Mesenchymal stem cell (in vitro differentiated cells and primary cell): ENCODE measurements at places on chromosomes 4 and X.

- no peak for DNase-seq
These were observed 1485.5 kb downstream of the TECRL start for GRCh38 chr4:62923783-62924182.

- peak; percentile 3 for DNase-seq
These were observed 2.7 kb upstream of the TSPAN7 start for GRCh38 chrX:38558686-38559085.

GRCh38 chr4:1285790-1286553 is 3.7 kb upstream of the MAEA start:
- DNase-seq, result peak; percentile 74

GRCh38 chr4:168527560-168527959 is 30.7 kb downstream of the PALLD start:
- DNase-seq, result no peak

- no peak for DNase-seq
These were observed 109.9 kb downstream of the AFF2 start for GRCh38 chrX:148610328-148610698.

GRCh38 chrX:20965270-20966044 is 408.8 kb upstream of the CNKSR2 start:
- no peak for DNase-seq

GRCh38 chr4:96955226-96955625 is 1115.3 kb downstream of the PDHA2 start:
- no peak for DNase-seq

GRCh38 chrX:68989865-68990606 is 161.2 kb downstream of the EFNB1 start:
- peak; percentile 79 for DNase-seq

DNA sequence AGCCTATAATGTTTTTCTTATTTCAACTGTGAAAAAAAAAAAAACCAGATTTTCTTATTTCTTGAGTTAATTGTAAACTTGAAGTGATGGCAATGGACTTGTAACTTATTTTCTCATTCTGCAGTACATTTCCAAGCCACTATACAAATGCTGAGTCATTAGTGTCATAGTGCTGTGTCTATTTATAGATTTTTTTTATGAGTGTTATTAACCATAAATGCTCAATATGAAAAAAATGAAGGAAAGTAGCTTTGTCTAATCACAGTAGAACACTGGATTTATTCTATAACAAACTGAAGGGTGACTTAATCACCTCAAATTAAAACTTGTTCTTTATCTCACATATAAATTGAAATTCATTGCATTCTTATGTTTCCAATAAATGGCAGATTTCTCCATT is 718.6 kb downstream of the CCSER1 start:
- peak; percentile 36 for DNase-seq

DNA sequence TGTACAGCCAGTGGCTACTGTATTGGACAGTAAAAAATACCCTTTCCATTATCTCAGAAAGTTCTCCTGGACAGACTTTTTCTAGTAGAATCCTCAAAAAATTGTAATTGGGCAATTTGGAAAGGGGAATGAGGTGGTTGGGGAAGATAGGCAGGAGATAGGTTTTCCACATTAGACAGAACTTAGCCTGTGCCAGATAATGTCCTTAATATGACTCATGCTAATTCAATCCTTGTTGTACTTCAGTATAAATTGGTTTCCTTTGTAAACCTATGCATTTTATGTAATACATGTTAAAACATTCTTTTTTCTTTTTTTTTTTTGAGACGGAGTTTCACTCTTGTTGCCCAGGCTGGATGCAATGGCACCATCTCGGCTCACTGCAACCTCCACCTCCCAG is 8.9 kb downstream of the EIF4E start:
- peak; percentile 39 for DNase-seq

DNA sequence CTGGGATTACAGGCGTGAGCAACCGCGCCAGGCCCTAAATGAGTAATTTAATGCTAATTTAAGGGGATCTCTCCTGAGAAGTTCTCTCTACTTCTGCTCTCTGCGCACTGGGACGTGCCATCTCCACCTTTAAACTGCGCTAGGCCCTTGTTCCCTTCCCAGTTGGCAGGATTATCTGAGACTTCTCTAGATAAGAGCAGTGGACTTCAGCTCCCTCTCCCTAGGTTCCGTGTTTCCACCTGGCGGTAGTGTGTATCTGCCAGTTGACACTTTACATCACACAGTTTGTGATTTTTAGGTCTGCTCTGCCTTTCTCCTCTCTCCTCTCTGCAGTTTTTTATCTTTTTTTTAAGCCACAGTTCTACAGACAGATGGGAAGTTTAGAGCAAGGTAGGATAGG is 40.2 kb downstream of the ARHGAP10 start:
- no peak for DNase-seq

DNA sequence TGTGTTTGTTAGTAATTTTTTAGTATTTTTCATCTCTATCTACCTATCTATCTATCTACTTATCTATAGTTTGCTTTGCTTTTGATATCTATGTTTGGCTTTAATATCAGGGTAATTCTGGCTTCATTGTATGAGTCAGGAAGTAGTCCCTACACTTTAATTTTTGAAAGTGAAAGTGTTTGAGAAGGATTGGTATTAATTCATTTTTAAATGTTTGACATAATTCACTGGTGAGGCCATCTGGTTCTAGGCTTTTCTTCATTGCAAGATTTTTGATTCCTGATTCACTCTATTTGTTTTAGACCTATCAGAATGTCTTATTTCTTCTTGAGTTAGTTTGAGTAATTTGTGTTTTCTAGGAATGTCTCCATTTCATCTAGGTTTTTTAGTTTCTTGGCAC is 20.2 kb upstream of the TCP11X2 start:
- DNase-seq, result no peak

DNA sequence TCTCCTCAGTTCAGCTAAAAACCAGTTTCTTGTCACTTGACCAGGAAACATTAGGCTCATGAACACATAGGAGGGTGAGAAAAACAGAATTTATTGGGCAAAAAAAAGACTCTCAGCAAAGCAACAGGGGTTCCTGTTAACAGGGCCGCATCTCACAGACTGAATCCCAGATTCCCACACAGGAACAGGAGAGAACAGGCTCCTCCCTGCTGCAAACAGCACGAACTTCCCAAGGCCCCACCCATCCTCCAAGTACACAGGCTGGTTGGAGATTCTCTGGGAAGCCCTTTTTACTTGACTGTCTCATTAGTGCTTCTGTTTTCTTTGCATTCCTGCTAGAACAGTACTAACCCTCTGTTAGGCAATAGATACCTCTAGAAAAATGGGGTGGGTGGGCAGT is 52.4 kb upstream of the IL21 start:
- peak; percentile 49 for DNase-seq

- no peak for DNase-seq
These were observed 77.7 kb upstream of the DHX15 start for GRCh38 chr4:24662056-24662455.

- DNase-seq, result no peak
These were observed 44.1 kb downstream of the WDR1 start for GRCh38 chr4:10072420-10073017.

- DNase-seq, result peak; percentile 13
These were observed 292.8 kb downstream of the RAPGEF2 start for GRCh38 chr4:159395693-159396092.

DNA sequence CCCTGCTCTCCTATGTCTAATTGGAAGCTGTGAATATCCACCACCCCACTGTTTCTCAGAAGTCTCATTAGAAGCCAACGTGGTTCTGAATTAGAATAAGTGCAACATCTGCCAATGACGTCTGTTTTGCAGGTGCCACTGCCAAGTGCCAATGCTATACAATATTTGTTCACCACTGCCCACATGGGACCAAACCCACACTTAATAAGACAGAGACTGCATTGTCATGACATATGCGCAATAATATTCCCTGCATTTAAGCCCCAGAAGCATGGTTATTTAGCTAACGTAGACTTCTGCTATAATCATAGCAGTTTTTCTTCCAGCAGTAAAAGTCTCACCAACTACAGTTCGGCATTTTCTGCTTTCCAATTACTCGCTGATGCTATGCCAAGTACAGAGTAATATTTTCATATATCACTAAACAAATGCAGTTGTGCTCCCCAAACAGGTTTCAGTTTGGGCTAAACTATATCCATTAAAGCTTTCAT is 262.5 kb upstream of the PCDH18 start:
- DNase-seq, result no peak

DNA sequence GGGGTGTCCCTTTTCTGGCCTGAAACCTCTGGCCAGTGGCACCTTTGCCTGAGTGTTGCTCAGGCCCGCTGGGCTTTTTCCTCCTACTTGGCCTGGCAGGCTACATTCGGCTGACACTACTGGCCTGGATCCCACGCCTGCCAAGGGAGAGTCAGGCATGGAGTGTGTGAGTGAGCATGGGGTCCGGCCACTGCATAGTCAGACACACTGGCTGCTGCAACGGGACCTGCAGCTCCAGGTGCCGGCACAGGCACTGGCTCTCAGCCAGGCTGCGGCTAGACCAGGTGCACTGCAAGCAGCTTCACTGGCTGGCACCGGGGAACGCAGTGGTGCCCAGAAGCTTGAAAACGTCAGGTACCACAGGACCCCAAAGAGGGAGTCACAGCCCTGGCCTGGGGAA is 434.9 kb downstream of the ARHGAP24 start:
- no peak for DNase-seq

GRCh38 chr4:53113431-53114225 is 251.5 kb downstream of the RASL11B start:
- no peak for DNase-seq

- no peak for DNase-seq
These were observed 165.1 kb upstream of the RAI2 start for GRCh38 chrX:18026166-18026565.

DNA sequence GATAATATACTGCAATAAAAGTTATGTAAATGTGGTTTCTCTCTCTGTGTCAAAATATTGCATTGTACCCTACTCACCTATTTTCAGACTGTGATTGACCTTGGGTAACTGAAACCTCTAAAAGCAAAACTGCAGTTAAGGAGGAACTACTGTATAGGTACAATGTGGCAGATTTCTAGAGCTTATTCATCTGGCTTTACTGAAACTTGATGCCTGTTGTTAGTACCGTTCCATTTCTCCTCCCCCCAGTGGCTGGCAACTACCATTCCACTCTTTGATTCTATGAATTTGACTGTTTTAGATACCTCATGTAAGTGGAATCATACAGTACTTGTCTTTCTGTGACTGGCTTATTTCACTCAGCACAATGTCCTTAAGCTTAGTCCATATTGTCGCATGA is 61.9 kb downstream of the HOPX start:
- peak; percentile 64 for DNase-seq

DNA sequence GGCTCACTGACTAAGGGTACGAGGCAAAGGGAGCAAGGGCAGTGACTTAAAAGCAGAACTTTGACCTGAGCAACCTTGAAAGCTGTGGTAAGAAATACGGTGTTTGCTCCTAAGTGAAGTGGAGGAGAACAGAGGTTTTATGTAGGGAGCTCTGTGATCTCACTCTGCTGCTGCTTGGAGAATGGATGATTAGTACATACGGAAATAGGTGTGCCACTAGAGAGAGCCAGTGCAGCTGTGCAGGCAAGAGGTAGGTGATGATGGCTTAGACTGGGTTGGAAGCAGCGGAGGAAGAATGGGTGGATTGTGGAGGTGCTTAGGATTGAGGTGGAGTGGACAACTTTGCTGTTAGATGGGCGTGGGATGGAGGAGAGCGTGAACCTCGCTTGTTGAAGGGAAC is 85.0 kb downstream of the FAM193A start:
- DNase-seq, result no peak

DNA sequence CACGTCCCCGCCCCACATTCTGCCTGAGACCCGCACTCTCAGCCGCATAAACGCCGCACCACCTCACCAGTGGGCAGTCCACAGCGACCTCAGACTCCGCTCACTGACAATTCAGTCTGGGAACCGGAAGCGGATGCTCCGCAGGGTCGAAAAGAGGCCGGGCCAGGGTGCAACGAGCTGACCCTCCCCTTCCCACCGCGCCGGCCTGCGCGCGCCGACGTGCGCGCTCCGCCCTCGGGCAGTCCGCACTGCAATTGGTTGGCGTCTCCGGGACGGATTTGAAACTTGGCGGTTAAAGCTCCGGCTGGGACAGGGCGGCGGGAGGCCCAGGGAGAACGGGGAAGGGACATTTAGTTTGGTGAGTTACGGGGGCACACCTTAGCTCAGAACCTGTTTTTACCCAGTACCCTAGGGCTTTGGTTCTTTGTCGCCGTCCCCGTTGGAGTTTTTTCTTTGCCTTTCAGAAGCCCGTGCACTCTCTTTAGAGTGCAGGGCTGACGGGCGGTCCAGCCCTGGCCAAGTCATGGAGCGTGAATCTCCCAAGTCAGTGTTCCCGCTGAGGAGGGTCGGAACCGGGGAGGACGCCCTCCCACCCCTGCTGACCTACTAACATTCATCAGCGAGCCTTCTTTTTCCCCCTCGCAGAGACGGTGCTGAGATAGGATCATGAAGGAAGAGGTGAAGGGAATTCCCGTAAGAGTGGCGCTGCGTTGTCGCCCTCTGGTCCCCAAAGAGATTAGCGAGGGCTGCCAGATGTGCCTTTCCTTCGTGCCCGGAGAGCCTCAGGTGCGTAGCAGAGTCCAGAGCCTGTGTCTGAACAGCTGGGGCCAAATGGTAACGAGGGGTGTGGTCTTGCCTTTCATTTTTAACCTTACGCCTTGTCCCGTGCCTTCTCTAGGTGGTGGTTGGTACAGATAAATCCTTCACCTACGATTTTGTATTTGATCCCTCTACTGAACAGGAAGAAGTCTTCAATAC is at the start of the genes KIF4A and PDZD11:
Gene KIF4A (plus strand): TSS at position 312 of the 978 bp plus-strand sequence. CDS start 355 bp downstream, at position 667.
Gene PDZD11 (minus strand): TSS at position 135 of the 978 bp plus-strand sequence. CDS start 586 bp downstream, outside the sequence.
- DNase-seq, result peak; percentile 86

DNA sequence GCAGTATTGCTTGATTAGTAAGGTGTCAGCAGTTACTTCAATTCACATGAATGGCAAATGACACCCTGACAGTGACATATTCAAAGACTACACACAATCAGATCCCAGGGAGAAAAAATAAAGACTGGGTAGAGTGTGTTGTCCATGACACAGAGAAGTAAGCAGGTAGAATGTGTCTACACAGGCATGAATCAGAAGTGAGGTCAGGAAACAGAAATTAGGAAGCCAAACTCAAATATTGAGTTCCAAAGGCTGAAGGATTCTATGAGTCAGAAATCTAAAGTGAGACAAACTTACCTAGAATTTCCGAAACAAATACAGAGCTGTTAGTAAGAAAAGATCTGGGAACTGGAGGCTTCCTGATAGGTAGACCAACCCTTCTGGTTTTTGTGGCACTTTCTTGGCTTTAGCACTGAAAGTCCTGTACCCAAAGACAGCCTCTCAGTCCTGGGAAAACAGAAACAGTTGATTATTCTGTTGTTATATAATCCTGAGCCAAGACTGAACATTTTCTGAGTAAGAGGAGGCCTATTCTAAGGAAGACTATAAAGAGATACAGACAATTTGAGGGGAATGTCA is 24.3 kb upstream of the GLRA2 start:
- no peak for DNase-seq
